Ascending aorta (tissue), 2 donors: ENCODE measurements at places on chromosomes 12 and 14.

DNA sequence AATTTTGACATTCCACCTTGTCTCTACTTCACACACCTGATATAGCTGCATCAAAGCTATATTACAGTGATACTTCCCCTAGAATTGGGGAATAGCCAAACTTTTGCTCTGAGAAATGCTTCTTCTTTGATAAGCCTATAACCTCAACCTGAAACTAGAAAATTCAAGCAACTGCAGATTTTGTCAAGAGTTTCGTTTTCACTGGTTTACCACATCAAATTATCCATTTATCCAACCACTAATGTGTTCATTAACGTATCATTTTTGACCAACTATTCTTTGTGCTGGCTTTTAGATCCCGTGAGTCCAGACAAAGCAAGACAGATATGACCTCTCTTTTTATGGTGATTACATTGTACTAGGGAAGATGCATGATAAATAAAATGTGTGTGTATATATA is 13.5 kb upstream of the TAS2R46 start:
- no peaks in the 10 kb centered on the region for H3K4me1 ChIP-seq
- no peak for DNase-seq
- H3K36me3 ChIP-seq: no peaks in the 10 kb centered on the region

DNA sequence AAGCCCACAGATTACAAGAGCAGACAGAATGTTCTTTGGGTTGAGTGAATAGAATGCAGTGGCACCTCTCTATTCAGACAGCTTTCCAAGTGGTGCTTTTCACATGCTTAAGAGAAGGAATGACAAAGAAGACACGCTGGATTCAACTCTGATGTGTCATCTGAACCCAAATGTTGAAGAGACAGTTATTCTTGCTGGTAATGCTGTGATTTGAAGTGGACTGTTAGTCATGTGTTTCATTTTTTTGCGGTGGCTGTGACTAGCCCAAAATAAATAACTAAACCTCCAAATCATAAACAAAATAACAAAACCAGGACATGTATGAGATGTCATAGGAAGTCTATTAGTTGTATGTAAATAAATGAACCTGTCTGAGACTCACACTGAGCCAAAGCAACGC is 391.8 kb upstream of the PRICKLE1 start:
- no peak for DNase-seq
- H3K4me1 ChIP-seq: no peaks in the 10 kb centered on the region
- no peaks in the 10 kb centered on the region for H3K36me3 ChIP-seq
- no peak overlapping the region for H3K4me3 ChIP-seq

DNA sequence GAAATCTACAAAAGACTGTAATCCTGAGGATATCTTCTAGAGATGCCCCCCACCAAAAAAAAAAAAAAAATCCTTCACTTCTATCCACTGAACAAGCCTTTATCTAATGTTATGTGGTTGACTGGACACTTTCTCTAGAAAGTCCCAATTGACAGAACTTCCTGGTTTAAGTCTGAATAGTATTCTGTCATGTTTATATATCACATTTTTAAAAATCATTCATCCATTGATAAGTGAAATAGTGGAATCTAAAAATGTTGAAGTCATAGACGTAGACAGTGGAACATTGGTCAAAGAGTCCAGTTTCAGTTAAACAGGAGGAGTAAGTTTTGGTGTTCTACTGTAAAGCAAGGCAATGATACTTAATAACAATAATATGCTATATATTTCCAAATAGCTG is 297.0 kb downstream of the SSPN start:
- no peak for DNase-seq
- H3K36me3 ChIP-seq: no peaks in the 10 kb centered on the region
- H3K4me1 ChIP-seq: no peaks in the 10 kb centered on the region
- H3K27ac ChIP-seq: no peak overlapping the region
- H3K27me3 ChIP-seq: no peaks in the 10 kb centered on the region

DNA sequence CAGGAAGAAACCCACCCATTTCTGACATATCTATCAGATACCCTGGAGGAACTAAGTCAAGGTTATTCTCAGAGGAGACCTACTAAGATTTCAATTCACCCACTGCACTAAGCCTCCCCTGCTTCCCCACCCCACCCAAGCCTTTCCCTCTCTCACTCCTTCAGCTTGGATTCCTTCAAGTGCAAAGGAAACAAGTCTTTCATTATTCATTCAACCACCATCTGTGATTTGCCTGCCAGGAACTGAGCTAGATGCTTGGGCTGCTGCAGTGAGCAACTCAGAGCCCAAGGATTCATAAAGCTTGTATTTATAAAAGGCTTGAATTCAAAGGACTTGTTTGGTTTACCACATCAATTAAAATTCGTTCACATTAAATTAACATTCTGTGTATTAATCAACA is 161.3 kb downstream of the GXYLT1 start:
- no peaks in the 10 kb centered on the region for H3K27me3 ChIP-seq
- no peak overlapping the region for H3K4me3 ChIP-seq
- H3K36me3 ChIP-seq: no peaks in the 10 kb centered on the region
- H3K27ac ChIP-seq: peak overlapping the region; percentile 12
- H3K4me1 ChIP-seq: peaks cover 4% of the 10 kb centered on the region
- DNase-seq: no peak

DNA sequence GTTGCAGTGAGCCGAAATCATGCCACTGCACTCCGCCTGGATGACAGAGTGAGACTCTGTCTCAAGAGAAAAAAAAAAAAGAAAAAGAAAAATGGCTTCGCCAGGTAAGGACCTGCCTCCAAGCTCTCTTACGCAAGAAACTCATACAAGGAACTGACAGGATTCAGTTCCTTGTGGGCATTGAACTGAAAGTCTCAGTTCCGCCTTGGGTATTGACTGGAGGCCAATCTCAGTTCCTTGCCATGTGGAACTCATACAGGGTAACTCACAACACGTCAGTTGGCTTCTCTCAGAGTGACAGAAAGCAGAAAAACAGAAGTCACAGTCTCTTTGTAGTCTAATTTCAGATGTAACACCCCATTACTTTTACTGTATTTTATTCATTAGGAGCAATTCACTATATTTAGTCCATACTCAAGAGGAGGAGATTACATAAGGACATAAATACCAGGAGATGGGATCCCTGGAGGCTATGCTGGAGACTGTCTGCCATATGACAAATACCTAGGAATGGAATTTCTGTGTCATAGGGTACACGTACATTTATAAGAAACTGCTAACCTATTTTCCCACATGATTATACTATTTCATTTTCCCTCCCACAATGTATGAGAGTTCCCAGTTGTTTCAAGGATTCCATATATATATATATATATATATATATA is 11.4 kb upstream of the NOPCHAP1 start:
- no peaks in the 10 kb centered on the region for H3K27me3 ChIP-seq
- no peaks in the 10 kb centered on the region for H3K36me3 ChIP-seq
- no peaks in the 10 kb centered on the region for H3K4me1 ChIP-seq
- H3K4me3 ChIP-seq: no peak overlapping the region
- DNase-seq: no peak
- H3K27ac ChIP-seq: no peak overlapping the region

DNA sequence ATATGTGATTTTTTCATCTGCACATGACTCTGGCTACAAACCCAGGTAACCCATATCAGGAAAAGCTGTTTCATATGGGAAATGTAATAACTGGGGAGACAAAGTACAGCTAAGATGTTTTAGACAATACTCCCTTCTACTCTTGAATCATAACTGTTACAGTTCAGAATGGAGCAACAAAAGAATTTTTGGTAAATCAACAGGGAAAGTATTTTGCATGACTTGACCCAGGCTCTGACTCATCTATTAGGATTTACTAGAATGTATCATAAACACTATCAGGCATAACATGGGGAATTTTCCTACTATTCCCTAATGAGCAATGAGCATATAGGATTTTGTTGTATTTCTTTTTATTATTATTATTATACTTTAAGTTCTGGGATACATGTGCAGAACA is 553.0 kb downstream of the SLC16A7 start:
- H3K36me3 ChIP-seq: no peaks in the 10 kb centered on the region
- H3K4me3 ChIP-seq: no peak overlapping the region
- no peak overlapping the region for H3K27ac ChIP-seq
- no peak for DNase-seq

GRCh38 chr14:92241966-92242595 is 80.9 kb upstream of the SLC24A4 start:
- no peaks in the 10 kb centered on the region for H3K27me3 ChIP-seq
- H3K4me1 ChIP-seq: no peaks in the 10 kb centered on the region
- H3K27ac ChIP-seq: no peak overlapping the region
- no peak overlapping the region for H3K4me3 ChIP-seq

- H3K36me3 ChIP-seq: no peaks in the 10 kb centered on the region
- no peak overlapping the region for H3K4me3 ChIP-seq
- no peaks in the 10 kb centered on the region for H3K4me1 ChIP-seq
- no peak for DNase-seq
These were observed 202.5 kb downstream of the VRK1 start for GRCh38 chr14:96999654-97000155.

DNA sequence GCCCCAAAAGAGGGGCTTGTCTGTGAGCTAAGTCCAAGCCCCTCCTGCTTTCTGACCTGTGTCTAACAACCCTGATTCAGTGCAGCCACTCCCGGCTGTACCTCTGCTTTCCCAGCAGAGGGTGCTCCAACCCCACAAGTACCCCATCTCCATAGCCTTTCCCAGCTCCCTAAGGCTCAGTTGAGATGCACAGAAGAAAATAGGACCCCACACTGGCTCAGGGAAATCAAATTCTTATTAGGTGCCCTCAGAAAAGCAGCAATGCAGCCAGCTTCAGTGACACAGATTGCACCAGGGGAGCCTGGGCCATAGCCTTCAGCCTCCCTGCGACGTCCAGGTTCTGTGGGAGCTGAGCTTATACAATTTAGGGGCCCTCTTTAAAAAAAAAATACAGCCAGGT is 49.9 kb downstream of the LRRC74A start:
- H3K27ac ChIP-seq: no peak overlapping the region
- H3K4me1 ChIP-seq: no peaks in the 10 kb centered on the region
- no peak overlapping the region for H3K4me3 ChIP-seq
- H3K36me3 ChIP-seq: no peaks in the 10 kb centered on the region
- no peak for DNase-seq

DNA sequence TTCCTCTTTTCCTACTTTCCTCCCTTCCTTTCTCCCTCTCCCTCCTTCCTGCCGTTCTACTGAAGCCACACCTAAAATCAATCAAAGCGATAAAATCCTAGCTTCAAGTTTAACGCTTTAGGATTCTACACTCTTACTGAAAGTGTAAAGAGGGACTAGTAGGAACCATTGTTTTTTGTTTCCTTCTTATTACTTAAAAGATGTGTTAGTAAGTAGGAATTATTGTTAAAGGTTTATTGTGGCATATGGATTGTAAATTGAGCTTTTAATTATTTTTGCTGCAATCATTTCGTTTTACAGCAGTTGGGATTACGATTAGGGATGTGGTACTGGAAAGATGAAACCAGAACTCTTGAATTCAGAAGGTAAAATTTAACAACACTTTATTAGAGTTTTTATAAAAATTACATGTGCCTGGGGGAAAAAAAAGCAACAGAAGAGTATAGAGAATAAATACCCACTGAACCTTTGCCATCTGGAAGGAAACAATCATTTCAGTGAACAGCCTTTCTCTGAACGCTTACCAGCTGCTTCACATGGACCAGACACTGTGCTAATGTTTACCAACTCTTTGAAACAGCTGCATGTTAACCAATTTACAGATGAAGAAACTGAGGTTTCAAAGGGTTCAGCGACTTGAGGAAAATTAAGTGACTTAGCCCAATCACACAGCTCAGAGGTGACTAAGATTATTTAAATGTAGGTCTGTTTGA is 1.0 kb downstream of the PPP1R36 start:
- peaks cover 9% of the 10 kb centered on the region for H3K4me1 ChIP-seq
- H3K27me3 ChIP-seq: no peaks in the 10 kb centered on the region
- no peak for DNase-seq
- no peak overlapping the region for H3K27ac ChIP-seq

DNA sequence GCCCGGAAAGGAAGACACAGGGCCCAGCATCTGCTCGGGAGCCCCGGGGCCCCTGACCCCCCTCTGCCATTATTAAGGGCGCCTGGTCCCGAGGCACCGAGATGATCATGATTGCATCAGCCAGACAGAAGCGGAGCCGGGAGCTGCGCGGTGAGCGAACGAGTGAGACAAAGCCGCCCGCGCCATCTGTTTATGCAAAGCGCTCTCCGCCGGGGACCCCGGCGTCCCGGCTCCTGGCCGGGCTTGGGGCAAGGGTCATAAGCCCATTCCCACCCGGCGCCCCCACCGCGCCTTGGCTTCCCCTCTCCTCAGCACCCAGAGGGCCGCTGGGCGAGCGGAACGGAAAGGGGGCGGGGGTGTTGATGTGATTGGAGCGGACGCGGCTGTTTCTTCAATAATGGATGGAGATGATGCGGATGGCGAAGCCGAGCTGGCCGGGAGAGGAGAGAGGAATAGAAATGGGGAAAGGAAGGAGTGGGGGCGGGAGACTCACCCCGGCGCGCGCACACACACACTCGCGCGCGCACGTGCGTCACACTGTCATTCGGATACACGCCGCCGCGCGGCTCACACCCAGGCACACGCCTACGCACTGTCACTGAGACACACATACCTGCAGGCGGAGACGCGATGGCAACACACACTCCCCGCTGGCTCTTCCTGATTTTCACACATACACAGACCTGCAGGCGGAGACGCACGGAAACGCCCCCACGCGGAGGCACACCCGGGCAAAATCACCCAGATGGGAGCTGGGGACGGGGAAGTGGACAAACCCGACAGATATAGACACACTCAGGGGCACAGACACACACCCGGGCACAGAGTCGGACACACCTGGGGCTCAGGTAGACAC is 10.7 kb downstream of the STAC3 start:
- peaks cover 31% of the 10 kb centered on the region for H3K4me1 ChIP-seq
- DNase-seq: no peak
- H3K4me3 ChIP-seq: peak overlapping the region; percentile 45
- H3K36me3 ChIP-seq: no peaks in the 10 kb centered on the region

DNA sequence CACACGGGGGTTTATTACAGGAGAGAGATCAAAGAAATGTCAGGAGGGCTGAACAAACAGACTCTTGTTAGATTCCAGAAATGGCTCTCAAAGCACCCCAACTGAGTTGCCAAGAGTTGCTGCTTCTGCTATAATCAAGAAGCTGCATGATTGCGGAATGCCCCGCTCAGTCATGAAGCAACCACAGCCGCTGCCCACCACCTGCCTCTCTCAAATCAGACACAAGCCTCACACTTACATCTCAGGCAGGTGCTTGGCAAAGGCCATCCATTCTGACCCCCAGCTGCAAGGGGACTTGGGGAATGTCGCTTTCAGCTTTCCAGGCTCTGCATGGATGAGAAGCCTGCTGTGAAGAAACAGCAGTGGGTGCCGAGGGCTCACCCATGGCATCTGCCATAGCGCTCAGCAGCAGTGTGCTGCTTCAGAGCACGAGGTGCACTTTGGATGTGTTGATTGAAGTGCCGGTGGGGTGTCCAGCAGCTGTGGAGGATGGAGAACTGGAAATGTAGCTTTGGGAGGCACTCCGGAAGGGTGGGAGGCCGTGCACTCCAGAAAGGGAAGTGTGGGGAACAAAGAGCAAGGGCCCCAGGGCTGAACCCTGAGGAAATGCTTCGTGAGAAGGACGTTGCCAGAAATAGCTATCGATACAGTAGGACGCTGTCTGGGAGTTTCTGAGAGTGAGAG is 37.7 kb downstream of the LRRC74A start:
- H3K4me3 ChIP-seq: no peak overlapping the region
- H3K4me1 ChIP-seq: no peaks in the 10 kb centered on the region
- no peaks in the 10 kb centered on the region for H3K36me3 ChIP-seq
